ENCODE measurements at places on chromosomes 7 and 10. TPM values are rescaled to one million over a fixed set of nuclear protein-coding genes. Genes with fewer than 3 reads are reported as not detected.
A peak's percentile ranks its signal among the peaks of the same experiment; 100 is the strongest.

Gene CRHR2
- total RNA-seq = not detected

Gene AOAH
- total RNA-seq = 4.8 TPM

DNA sequence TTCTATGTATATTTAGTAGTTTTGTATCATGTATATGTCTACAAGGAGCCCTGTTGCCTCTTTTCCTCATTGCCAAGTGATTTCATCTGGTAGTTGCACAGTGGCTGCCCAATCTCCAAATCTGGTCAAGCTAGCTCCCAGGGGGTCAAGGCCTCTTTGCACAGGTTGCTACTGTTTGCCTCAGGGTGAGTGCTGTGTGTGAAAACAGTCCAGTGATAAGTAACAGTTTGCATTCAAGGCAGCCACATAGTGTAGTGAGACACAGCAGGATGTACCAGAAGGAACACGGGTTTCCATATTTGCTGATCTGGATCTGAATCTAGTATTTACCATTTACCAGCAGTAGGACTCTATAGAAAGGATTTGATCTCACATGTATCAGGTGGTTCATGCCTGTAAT lies 13.3 kb upstream of the EPC1 start:
- DNase-seq = no peak

GRCh38 chr7:103947026-103947655 lies 42.3 kb downstream of the RELN start:
- DNase-seq = no peak

GRCh38 chr10:122476333-122476695 lies 15.0 kb downstream of the HTRA1 start:
- DNase-seq = no peak

DNA sequence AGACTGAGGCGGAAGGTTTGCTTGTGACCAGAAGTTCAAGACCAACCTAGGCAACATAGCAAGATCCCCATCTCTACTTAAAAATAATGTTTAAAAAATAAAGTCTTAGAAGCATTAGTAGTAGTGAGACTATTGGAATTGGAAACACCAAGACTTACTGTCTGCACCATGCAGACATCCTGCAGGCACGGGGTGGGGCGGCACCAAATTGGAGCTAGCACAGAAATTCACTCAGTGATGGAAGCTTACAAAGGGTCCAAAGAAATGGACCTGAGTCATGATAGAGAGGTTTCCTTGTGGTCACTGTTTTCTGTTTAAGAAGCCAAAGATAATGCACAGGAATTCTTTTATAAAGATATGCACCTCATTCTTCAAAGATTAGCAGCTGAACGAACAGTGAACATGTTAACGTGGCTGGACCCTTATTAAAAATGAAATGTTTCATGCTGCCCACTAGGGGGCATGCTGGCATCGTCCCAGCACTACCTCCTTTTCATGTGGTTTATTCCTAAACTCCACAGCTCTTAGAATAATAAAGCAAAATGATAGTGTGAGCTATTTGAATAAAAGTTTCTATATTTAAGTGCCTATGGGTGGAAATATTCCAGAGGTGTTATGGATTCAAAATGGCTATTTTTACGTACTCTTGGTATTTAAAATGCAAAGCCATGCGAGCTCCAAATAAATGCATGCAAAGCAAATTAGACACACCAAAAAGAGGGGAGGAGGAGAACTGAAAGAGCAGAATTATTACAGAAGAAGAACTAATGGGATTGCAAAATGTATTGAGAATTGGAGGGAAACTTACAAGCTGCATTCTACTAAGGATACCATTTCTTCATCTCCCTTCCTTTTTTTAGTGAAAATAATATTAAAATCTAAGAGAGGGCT lies 28.6 kb downstream of the PDSS1 start:
- DNase-seq = peak; percentile 32

All from Caki2 (cell line).